ENCODE measurements at places on chromosomes 1 and 21.
A peak's percentile ranks its signal among the peaks of the same experiment; 100 is the strongest.

DNA sequence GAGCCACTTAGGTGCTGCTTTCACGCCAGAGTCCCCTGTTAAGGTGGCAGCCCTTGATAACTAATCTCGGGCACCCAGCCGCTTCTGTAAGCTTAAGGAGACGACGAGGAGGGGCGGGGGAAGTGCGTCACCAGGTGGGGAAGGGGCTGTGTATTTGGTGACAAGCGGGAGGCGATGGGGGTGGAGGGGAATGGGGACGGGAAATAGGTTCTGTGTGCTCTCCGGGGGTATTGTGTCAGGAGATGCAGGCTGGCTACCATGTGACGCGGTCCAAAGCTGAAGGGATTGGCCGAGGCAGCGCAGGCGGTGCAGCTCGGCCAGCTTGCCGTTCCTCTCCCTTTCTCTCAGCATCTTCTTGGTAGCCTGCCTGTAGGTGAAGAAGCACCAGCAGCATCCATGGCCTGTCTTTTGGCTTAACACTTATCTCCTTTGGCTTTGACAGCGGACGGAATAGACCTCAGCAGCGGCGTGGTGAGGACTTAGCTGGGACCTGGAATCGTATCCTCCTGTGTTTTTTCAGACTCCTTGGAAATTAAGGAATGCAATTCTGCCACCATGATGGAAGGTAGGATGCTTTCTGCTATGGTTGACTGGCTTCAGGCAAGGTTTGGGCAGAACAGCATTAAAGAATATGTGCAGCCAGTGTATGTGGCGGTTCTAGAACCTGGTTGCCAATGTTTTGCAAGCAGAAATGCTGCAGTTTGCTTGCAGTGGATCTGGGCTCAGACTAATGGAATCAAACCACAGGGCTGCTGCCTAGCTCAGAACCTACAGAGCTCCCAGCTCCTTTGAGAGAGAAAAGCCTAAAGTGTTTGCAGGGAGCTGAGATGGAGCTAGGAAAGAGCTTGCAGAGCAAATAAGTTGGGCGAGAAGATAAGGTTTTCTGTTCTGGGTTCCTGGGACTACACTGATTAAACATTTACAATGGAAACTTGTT lies at the start of gene SGIP1:
TSS of gene SGIP1 (plus strand) at position 350 of the 937 bp plus-strand sequence. CDS start at position 556, 206 bp downstream.
- peak; percentile 27 for DNase-seq

- DNase-seq: no peak
Measured at GRCh38 chr1:109783436-109783835, 19.7 kb upstream of the EPS8L3 start.

- no peak for DNase-seq
Measured at GRCh38 chr1:7789828-7790227, 5.7 kb downstream of the PER3 start.

DNA sequence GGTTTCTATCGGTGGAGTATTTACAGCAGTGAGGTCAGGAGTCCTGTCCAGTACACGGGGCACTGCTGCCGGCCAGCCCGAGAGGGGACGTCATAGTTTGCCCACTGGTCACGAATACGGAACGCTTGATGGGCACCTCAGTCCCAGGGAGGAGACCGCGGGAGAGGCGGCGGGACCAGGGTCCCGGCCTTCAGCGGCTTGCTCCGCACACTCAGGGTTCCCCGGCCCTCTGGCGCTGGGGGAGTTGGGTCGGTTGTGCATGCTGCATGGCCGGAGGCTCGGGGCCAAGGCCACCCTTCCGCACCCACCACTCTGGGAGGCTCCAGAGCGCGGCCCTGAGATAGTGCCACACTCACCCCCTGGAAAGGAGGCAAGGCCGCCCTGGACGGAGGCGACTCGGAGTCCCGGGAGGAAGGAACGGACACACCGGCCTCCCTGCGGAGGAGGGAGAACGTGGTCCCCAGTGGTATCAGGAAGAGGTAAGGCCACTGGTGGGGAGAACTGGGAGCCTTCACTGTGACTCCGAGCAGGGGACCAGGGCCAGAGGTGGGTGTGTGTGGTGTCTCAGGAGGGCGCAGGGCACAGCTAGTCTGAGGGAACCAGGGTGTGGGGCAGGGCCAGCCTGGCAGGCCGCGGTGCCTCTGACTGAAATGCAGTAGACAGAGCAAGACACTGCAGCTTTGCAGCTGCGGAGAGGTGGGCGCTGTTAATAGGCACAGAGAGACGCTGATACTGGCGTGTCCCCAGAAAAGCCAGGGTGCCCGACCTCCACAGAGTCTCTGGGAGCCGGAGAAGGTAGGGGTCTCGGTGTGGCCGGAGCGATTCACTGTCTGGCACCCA lies 28.6 kb upstream of the PRSS38 start:
- DNase-seq: no peak

GRCh38 chr1:89971600-89971999 lies 23.3 kb upstream of the ZNF326 start:
- DNase-seq: no peak

DNA sequence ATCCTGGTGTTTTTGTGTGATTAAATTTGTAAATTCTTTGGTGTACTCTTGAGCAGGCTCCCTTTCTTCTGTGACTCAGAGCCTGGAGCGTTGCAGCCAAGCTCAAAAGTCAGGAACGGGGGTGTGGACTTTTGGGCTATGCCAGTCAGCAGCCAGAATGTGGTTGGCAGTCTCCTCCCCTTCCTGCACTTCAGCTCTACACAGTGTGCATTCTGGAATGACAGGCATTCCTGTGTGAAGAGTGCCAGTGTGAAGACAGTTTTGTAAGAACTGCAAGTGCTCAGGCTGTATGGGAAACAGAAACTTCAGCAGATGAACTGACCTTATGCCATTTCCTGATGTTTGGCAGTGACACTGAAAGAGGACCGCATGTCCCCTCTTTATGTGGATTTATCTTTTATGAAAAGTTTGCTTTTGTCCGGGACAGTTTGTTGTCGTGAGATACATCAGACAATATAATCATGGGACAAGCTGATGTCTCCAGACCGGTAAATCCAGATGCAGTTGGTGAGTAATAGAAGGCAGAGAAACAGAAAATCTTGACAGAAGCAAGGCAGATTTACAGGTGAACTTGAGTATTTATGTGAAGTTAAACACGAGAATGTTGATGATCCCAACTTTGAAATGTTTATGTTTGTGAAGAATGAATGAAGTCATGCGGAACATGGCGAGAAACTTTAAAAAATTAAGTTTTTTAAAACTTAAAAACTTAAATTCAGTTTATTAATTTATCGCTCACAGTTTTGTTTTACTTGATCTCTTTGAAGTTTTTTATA lies 67.7 kb upstream of the RCC1 start:
- DNase-seq: peak; percentile 70

DNA sequence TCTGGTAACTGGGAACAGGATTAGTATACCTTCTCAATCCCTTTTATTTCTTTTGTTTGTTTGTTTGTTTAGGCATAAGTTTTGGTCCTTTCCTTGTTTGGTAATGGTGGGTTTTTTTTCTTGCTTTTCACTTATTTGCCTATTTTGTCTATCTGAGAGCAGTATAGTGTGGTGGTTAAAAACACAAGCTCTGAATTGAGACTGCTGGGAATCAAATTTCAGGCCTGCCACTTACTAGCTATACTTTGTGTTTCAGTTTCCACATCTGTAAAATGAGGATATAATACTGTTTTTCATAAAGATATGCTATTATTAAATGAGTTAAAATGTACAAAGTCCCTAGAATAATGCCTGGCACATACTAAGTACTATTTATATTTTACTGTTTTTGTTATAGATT lies 81.6 kb upstream of the IVNS1ABP start:
- DNase-seq: no peak

Measured in thoracic aorta (tissue), 2 donors.